DMS 273 treated with DMSO at 0.1 percent for 48 hours (cell line): ENCODE measurements at places on chromosomes 6 and 20.

GRCh38 chr20:34820805-34821578 is 4.5 kb downstream of the NCOA6 start:
- DNase-seq, result no peak

DNA sequence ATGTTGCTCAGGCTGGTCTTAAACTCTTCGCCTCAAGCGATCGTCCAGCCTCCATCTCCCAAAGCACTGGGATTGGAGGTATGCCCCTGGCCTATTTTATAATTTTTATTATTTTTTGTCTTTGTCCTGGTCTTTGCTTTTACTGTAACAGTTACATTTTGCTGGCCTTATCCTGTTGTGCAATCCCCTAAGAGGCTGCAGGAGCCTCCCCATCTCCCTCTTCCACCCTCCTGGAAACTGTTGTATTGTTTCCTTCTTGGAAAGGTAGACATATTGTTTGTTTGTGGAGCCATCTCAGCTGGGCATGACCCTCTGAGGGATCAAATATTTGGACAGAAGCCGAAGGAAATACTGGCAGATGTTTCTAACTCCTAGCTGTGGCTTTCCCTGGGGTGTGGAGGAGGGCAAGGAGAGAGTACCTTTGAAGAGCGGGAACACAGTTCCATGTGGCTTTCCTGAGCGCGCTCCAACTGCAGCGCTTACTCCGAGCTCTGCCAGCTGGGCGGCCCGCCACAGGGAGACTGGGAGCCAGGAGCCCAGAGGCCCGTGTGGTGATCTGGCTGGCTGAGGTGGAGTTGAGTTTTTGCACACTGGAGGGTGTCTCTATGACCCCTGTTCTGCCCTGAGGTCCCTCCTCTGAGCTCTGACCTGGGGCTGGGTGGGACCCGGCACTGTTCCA is 4.9 kb downstream of the MAPK13 start:
- peak; percentile 77 for DNase-seq

GRCh38 chr6:49606721-49607390 is 29.8 kb downstream of the RHAG start:
- peak; percentile 55 for DNase-seq

DNA sequence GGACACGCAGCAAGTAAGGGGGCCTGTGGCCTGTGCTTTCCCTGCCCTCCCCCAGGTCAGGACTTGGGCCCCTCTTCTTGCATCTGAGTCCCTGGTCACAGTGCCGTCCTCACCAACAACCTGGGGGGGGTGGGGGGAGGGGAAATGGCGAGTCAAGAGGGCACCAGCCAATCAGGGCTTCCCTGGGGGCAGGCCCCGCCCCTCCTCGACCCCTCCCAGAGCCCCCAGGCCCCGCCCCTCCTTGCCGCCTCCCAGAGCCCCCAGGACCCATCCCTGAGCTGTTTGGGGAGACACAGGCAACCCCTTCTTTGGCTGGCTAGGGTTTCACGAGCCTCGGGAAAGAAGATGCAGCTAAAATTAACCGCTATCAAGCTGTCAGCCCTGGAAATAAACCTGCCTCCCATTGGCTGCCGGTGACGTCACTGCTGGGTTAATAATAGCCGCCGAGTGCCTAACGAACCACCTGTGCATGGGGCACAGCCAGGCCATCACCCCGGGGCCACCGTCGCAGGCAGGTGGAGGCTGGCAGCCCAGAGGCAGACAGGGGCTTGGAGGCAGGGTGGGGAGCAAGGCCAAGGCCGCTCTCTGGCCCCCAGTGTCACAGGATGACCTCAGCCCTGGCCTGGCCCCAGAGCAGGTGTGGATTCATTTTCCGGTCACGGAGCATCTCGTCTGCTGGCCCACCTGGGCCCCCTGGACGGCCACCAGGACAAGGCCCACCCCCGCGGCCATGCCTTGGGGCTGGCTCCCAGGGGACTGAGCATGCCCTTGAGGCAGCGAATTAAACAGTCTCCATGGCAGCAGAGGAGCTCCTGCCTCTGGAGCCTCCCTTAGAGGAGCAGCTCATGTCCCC is 3.2 kb upstream of the EEF1A2 start:
- peak; percentile 34 for DNase-seq

DNA sequence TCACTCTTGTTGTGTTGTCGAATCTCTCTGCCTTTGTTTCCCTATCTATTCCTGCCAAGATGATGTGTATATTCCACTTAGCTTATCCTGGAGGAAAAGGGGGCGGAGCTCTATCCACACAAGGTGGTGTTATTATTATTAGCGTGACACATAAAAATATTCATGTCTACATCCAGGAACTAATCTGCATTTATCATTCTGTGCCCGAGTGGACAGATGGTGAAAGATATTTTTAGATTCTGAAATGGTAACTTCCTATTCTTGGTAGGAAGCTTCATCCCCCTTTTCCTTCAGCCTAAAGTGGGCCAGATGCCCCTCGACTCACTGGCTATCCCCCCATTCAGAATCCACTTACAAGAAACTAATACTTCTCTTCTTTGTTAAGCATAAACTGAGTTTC is 2.0 kb downstream of the XKR7 start:
- DNase-seq, result no peak

- no peak for DNase-seq
These were observed 8.6 kb upstream of the SIRPB2 start for GRCh38 chr20:1499528-1500420.

DNA sequence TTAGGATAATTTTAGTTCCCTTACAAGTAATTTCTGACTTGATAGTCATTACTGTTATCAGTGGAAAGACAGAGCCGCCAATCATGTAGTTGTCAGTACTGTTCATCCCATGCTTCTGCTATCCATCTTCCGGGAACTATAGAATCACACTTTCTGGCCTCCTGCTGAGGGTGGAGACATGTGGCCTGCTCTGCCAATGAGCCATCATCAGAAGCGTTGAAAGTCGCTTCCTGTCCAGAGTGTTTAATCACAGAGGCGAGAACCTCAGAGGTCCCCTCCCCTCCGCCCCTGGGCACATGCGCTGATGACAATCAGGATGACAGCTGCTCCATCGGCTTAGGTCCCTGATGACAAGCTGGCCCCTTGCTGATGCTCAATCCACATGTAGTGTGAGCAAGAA is 3.0 kb downstream of the DDO start:
- DNase-seq, result no peak

GRCh38 chr6:142757852-142758628 is 186.9 kb downstream of the HIVEP2 start:
- no peak for DNase-seq

DNA sequence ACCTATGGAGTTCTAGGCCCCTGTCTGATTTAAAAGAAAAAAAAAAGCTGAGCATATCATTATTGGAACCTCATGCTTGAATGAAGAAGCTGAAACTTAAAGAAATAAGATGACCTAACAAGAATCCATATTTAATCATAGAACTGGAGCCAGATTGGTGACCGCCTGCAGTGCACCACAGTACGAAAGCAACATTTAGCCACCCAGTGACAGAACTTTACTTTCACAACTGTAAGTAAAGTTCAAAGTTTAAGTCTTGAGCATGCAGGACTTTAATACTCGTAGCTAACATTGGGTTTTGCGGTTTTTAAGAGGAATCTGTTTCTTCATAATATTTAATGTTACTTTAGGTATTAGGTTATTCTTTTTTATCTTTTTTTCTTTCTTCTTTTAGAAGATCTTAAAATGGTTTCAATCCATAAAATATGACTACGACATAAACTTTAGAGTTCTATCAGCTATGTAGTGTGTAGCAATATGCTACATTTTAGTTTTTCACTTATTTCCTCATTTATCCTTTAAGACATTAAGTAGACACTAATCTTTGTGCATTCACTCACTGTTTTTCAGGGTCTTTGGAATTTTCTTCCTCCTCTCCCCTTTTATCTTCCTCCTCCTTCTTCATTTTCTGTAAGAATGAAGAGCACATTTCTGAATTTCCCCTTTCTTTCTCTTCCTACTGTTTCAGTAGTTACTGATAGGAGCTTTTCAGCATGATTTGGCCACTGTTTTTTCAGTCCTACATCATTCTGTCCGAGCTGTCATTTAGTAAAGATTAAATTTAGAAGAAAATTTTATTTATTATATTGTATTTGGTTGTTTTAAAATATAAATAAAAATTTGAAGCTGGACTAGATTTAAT is 514.1 kb downstream of the GRIK2 start:
- no peak for DNase-seq

DNA sequence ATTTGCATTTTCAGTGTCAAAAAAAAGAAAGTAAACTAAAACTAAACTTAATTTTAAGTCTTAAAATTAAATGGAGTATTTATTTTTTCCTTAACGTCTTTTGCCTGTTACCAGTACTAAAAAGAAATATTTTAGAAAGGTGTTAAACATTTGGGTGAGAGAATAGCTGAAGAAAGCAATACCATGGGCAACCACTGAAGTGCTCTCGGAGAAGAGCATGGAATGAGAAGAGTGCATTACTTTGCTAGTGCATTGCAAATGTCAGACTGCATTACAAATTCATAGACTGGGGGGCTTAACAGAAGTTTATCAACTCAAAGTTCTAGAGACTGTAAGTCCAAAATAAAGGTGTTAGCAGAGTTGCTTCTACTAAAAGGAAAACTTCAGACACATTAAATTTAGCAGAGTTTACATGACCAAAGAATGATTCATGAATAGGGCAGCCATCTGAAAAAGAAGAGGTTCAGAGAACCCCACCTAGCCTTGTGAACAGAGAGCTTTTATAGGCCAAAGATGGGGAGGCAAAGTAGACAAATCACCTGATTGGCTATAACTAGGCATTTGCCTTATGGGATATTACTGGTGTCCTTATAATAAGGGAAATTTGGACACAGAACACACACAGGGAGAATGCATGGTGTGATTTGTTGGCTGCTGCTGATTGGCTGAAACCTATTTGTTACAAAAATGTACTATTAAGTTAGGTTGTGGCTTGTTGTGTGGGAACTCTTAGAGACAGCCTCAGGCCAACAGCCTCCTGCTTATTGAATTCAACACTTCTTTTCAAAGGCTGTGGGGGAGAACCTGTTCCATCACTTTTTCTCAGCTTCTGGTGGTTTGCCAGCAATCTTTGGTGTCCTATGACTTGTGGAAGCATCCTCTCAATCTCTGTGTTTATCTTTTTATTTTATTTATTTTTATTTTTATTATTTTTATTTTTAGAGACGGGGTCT is 106.7 kb upstream of the RREB1 start:
- no peak for DNase-seq

- no peak for DNase-seq
These were observed 91.2 kb downstream of the ISM1 start for GRCh38 chr20:13312300-13312699.
